Right lobe of liver (tissue), 6 donors: ENCODE measurements at places on chromosomes 1 and 21.

DNA sequence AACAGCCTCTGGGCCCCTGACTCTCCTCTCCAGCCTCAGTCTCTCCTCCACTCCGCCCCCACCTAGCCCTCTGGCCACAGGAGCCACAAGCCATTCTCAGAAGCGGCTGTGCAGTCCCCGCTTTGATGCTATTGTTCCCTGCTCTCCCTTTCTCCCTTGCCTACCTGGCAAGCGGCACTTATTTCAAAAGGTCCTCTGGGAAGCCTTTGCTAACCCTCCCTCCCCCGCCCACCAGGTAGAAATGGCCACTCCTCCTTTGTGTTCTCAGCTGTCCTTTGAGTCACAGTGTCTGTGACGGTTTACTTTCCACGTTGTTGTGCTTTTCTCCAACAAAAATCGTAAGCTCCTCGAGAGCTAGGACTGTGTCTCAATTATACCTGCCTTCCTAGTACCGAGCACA is 338.4 kb upstream of the PROX1 start:
- no peak for DNase-seq

GRCh38 chr1:66374561-66375111 is 159.3 kb upstream of the SGIP1 start:
- no peak for DNase-seq

DNA sequence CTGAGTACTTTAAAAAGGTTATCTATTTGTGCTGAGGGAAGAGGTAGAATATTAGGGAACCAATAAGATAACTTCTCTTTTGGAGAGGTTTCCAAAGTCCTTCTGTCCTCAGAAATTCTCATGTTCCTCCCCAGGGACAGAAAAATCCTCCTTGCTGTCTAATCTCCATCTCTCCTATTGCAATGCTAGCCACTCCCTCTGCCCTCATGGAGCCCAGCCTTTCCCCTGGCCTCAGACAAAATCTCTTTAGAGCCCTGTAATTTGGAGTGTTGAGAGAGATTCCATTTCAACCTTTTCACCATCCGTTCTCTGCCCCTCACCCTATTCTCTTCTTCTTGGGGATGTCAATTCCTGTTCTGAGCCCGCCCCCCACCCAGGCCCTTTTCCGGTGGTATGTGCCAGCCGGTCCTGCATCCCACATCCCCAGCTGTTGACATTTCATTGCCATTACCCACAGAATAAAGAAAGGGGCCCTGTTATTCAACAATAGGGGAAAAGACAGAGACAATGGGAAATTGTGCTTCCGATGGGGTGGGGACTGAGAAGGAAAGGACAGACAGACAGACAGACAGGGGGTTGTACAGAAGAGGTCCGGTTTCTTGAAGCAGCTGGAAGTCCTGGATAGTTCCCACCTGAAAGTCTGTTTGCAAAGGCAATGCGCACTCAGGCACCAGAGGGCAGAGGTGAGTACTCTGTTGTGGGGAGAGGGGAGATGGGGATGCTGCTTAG is at the start of gene HAPLN2:
Gene HAPLN2, plus strand, starts transcription at position 563 of the 729 bp plus-strand sequence. CDS start 4,076 bp downstream, outside the sequence.
- DNase-seq: no peak

DNA sequence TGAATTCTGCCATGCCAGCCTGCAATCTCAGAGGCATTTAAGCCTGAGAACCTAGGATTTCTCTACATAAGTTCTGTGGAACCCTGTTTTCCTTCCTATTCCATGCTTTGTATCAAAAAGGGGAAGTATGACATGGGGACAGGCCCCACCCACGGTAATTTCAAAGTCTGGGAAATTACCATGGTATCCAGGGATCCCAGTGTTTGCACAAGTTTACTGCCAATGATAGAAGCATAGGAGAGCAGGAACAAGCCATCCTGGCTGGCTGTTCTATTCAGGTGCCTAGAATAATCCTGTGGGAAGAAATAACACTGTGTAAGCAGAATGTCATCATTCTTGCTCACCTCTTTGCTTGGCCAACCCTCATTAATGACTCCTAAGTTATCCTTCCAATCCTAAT is 53.8 kb upstream of the ATP1B1 start:
- no peak for DNase-seq

DNA sequence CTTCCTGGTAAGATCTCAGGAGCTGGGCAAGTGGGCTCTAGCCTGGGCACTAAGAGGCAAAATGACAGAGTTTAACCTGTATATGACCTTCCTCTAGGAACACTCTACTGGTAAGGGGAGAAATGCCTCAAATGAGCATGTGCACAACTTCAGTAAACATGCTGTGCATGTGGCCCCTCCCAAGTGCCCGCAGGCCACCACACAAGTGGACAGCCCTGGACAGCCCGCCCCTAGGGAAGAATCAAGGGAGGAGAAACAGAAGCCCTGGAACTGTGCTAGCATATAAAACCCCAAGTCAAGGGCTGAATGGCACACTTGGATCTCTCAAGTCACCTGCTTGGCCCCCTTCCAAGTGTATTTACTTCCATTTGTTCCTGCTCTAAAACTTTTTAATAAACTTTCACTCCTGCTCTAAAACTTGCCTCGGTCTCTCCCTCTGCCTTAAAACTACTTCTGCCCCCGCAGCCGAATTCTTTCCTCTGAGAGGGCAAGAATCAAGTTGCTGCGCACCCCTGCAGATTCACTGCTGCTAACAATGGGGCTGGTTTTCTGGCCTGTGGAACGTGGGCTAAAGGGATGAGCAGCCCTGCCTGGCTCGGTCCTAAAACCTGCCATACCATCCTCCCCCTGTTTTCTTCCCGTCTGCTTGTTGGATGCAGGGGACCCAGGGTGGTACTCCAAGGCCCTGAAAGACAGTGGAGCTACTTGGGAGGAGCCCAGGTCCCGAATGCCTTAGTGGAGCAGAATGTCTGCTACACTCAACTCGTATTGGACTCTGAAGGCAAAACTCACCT is 93.5 kb downstream of the IER5 start:
- DNase-seq: no peak

GRCh38 chr1:41520951-41521752 is 36.7 kb upstream of the EDN2 start:
- DNase-seq: no peak

DNA sequence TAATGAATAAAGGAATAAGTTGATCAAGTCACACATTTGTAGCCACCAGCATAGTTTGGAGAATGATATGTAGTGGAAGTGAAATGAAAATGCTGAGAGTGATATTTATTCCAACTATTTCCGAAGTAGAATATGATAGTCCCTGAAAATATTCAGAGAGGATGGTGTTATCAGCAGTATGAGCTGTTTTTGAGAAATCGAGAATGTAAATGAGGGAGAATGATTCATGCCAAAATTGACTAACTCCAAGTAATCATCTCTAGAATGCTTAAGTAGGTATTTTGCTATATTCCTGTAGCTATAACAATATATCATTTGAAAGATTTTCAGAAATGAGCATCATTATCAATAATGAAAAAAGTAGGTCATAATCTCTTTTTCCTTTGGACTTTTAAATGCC is 178.9 kb downstream of the PDE4B start:
- DNase-seq: no peak

DNA sequence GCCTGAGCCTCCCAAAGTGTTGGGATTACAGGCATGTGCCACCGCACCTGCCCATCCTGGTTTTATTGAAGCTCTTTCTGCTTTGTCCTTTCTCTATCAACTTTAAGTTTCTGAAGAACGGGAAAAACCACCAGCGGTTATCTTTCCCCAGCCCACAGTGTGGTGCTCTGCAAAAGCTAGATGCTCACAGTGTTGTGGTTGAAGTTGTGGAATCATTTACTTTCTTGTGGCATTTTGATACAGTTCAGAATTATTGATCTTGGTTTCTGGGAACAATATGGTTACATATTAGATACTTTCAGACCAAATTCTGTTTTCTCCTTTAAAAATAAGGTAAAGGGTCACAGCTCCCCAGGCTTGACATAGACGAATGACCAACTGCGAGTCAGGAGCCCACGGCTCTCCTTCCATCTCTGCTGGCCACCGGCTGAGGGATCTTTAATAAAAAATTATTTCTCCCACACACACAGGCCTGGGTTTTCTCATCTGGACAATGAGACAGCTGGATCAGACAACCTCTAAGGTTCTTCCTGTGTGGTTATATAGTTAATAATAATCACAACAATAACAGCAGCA is 385.3 kb downstream of the SETD4 start:
- DNase-seq: no peak

DNA sequence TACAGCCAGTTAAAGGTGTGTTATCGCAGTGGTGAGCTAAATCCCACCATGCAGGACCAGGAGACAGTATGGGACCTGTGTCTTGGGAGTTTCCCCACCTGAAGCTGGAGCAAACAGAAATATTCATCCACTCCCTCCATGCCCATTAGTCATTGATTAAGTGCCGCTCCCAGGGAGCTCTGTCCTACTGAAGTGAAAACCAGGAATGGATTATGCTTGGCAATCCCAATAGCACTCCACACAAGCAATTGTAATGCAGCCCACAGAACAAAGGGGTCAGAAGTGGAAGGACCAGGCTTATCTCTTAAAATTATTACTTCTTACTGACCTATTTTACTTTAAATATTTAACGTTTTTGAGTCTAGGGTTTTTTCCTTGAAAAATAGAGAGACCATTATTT is 1005.4 kb downstream of the ADGRL2 start:
- no peak for DNase-seq

- no peak for DNase-seq
Measured at GRCh38 chr1:247247568-247247967, 8.3 kb upstream of the VN1R5 start.

DNA sequence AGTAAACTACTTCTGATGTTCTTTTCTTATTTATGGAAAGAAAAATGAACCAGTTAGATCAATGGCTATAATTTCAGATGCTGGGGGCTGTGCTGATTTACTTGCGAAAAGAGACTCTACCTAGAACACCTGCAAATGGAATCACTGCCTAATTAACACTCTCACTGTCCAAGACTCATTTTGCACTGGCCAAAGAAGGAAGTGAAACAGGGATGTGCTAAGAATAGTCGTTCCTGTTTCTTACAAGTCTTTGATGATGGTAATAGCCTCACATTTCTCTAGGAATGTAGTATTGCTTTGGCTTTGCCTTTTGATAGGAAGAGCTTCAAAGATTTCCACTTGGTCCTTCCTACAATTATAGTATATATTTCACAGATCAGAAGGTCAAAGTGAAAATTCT is 12.7 kb upstream of the TSNAX start:
- DNase-seq: no peak

GRCh38 chr1:160628799-160629263 is 18.0 kb downstream of the SLAMF1 start:
- DNase-seq: no peak

GRCh38 chr1:64019818-64020217 is 183.6 kb upstream of the UBE2U start:
- DNase-seq: no peak
